Vagina (tissue), 2 donors: ENCODE measurements at places on chromosomes 13 and 19.

DNA sequence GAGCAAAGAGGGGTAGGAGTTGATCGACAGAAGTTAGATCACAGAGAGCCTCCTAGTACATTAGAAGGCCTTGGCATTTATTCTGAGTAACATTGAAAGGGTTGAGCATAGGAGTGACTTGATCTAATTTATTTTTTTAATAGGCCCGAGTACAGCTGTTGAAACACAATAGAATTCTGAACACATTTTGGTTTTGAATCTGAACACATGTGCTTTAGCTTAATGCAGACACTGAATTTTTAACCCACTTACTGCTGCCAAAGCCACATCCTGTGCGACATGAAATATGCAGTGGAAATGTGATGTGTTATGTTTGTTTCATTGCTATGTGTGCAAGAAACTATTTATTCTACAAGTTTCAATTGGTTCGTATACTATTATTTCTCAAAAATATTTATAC, 1505.9 kb downstream of the PCDH9 start:
- DNase-seq = no peak

- DNase-seq = no peak
Measured at GRCh38 chr13:32587011-32587810, 959 bp downstream of the PDS5B start.

DNA sequence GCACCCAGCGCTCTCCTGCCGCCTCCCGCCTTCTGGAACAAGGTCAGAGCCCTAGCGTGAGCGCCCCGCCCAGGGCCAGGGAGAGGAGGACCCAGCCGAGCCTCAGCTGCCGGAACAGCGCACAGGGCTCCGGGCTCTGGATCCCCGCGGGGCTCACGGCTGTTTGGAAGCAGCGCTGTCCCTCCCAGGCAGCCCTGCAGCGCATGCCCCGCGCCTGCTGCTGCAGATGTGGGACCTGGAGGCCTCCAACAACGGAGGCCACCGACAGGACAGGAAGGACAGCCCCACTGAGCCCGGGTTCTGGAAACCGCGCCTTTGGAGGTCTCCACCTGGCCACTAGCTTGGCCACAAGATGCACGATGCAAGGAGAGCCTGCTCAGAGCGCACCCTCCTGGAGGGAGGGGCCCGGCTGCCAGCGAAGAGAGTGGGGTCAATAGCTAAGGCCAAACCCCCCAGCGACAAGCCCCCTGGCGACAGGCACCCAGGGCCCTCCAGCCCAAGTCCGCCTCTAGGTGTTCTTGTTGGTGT, 12.6 kb downstream of the ZSCAN18 start:
- no peak for DNase-seq

DNA sequence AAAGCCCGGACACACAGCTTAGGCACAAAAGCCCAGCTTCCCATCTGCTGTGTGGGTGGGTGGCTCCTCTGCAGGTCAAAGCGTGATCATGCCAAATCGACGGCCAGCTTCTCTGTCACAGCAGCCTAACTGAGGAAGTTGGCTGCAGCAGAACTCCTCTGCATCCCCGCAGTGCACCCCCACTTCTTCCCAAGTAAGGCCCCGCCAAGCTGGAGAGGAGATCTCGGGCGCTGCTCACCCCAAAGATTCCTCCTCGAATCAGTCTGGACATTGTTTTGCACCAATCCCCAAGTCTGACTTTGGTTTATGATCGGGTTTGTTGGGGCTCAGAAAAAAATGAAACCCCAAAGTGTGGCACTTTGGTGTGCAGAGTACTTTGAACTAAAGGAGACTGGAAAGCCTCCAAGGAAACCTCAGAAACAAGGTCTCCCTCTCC, 19.7 kb upstream of the CPB2 start:
- DNase-seq = no peak
